Eye (tissue), 1 donor: ENCODE measurements at places on chromosomes 12 and 14.

DNA sequence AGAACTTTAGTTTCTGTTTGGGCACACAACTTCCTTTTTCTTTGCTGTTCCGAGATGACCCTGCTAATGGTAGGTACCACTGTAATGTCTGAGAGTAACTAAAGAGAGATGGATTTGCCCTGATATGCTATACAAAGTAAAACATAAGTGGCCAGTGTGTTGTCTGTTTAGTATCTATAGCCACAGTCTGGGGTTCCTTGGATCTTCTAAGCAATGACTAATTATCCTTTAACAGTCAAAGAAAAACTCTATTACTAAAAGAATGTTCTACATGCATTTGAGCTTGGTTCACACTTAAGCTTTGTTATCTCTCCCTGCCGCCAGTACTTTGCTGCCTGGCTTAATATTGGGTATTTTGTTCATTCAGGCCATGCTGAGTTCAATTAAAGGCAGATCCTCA lies 1051.9 kb upstream of the FLRT2 start:
- no peak for DNase-seq

- DNase-seq = no peak
Measured at GRCh38 chr14:77979171-77979570, 179.3 kb downstream of the ADCK1 start.

DNA sequence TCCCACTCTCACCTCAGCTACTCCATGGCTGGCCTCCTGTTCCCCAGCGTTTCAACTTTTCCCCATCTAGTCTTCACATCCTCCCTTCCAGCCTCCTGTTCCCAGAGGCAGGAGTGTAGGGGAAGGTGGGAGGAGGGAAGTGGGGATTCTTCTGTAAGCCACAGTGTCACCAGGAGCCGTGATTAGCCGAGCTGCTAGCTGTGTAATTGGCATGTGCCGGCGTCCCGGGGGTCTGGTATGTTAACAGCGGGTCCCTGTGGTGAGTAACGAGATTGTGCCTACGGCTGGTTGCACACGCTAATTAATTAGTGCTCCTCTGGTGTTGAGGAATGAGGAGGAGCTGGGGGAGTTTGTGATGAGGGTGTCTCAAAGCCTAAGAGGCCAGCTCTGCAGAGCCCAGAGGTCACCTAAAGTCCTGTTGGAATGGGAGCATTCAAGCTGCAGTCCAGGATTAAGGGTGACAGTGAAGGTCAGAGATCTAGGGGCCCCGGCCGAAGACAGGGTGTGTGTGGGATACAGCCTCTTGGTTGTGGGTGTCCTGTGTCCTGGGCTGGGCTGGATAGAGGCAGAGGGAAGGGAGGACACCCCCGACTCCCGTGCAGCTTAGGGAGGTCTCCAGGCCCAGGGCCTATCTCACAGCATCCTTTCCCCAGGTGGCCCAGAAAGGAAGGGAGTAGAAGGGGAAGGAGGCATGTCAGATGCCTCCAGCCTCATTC lies 10.0 kb upstream of the CALCOCO1 start:
- peak; percentile 92 for DNase-seq

DNA sequence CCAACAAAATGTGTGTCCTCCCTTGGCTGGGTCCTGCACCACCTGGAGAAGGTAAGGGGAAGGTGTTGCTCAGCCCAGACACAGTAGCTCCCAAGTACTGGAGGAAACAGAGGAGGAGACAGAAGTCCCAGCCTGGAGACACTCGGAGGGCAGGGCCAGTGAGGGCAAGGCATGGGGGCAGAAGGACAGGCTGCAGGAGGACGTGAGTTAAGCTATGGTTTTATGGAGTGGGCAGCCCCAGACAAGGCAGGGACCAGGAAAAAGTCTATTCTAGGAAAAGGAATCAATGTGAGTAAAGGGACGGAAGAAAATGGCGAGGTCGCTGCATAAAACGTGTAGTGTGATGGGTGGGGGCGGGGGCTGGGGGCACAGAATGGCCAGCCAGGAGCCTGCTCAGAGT lies 210.1 kb upstream of the DIO3 start:
- DNase-seq = no peak

DNA sequence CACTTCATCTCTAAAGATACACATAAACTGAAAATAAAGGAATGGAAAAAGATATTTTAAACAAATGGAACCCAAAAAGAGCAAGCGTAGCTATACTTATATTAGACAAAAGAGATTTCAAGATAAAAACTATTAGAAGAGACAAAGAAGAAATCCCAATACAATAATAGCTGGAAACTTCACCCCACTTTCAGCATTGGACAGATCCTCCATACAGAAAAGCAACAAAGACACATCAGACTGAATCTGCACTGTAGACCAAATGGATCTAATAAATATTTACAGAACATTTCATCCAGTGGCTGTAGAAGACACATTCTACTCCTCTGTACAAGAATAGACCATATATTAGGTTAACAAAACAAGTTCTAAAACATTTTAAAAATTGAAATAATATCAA lies 117.6 kb upstream of the PDE3A start:
- no peak for DNase-seq

DNA sequence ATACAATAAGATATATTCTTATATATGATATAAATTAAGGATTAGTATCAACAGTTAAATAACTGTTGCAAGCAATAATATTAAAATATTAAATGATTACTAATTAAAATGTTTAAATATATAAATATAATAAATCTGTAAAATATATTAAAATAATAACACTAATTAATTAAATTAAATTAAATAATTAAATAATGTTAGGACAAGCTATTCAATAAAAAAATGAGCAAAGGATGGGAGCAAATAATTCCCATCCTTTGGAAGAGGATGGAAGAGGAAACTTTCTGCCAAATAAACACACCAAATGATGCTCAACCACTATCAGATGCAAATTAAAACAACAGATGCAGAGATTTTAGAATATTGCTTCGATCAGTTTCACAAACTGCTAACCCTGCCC lies 39.4 kb upstream of the BMP4 start:
- no peak for DNase-seq

GRCh38 chr14:38723959-38724358 lies 379.1 kb downstream of the SEC23A start:
- no peak for DNase-seq

DNA sequence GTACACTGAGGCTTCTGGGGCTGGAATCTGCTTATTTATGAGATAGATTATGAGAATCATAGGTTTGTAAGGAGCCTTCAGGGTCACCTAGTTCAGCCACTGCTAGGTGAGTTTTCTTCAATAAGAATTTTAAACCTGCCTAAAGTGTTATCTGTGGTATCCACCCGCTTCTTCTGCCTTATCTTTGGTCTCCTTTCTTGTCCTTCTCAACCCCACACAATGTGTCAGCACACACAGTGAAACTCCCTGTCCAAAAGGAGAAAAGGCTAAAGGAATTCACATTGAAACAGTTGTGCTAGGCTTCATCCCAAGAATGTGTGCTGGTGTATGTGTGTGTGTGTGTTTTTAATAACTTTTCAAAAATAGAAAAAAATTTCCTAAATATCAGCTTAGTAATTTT lies 259.3 kb upstream of the BTG1 start:
- no peak for DNase-seq

- peak; percentile 82 for DNase-seq
Measured at GRCh38 chr12:122021193-122021821, 377 bp upstream of the BCL7A start.

- no peak for DNase-seq
Measured at GRCh38 chr12:2009623-2010022, 5.4 kb upstream of the DCP1B start.

GRCh38 chr12:41325336-41325735 lies 137.2 kb downstream of the PDZRN4 start:
- no peak for DNase-seq

DNA sequence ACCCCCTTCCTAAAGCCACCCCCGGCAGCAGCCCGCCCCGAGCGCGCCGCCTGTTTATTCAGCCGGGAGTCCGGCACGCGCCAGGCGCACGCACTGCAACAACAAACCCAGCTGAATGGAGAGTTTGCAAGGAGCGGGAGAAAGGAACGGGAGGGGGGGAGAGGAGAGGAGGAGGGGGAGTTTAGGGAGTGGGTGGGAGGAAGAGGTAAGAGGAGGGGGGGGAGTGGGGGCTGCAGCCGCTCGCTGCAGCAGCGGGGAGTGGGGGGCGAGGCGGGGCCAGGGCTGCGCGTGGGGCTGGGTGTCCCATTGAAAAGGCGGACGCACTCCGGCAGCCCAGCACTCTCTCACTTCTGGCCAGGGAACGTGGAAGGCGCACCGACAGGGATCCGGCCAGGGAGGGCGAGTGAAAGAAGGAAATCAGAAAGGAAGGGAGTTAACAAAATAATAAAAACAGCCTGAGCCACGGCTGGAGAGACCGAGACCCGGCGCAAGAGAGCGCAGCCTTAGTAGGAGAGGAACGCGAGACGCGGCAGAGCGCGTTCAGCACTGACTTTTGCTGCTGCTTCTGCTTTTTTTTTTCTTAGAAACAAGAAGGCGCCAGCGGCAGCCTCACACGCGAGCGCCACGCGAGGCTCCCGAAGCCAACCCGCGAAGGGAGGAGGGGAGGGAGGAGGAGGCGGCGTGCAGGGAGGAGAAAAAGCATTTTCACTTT lies at the start of gene ASCL1:
ASCL1 (plus strand) TSS at position 336 of the 712 bp plus-strand sequence. CDS start 571 bp downstream, outside the sequence.
- peak; percentile 88 for DNase-seq

DNA sequence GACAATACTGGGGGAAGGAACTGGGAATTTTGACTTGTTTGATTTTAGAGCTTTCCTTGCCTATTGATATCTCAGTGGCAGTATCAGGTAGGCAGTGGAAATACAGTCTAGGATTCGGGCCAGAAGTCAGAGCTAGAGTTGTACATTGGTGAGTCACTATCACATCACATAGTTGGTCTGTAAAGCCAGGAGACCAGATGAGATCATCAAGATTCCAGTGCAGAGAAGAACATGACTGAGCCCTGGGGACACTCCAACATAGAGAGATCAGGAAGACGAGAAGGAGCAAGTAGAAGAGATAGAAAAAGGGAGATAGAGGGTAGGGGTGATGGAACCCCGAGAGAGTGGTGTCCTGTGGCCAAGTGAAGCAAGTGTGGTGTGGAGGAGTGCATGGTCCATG lies 46.6 kb upstream of the NR1H4 start:
- no peak for DNase-seq

- DNase-seq = no peak
Measured at GRCh38 chr12:107180272-107180671, 86.9 kb upstream of the CRY1 start.

DNA sequence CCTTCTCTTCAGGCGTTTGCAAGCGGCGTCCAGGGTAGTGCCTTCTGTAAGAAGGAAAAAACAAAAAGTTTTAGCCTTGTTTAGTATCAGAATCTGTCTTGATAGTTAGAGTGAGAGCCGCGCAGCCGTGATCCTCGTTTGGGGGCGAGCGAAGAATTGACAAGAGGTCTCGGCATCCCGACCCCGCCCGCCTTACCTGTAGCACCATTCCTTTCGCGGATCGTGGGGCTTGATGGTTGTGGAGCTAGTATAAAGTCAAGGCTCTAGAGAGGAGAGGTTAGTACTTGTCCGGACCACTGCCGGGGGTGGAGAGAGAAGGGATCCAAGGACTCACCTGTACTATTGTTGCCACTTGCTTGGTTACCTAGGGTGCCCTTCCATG lies 494 bp downstream of the TMTC3 start:
- no peak for DNase-seq

DNA sequence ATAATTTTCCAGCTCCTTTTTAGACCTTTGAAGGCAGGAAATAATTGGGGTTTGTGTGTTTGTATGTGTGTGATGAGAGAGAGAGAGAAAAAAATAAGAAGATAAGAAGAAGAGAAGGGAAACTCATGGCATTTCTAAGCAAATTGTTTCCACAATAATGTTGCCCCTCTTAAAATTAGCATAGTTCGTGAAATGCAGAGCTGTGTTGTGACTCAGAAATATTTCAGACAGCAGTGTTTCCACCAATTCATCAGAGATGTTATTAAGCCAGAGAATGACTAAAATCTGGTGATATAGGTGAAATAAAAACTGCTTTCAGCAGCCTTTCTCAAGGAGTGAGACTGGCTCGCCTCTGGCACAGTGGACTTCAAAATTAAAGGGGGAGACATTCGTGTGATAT lies 65.9 kb upstream of the ARHGAP5 start:
- DNase-seq = no peak

DNA sequence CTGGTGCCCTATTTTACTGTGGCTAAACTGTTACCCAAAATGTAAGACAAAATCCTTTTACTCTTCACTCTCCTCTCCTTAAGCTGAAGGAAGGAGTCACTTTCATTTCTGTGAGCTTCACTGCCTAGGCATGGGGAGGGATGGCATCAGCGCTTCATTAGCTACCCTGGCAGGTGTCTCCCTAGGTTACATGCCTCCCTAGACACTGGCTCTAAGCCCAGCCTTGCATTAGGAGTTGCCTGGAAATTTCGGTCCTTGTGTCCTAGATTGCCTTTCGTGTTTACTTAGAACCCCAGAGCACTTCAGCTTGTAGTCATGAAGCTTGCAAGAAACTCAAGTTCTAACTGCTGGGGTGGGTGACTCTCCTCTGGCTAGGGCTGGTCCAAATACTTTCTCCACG lies 520.5 kb upstream of the STXBP6 start:
- no peak for DNase-seq

GRCh38 chr12:39378341-39378740 lies 64.6 kb downstream of the KIF21A start:
- DNase-seq = no peak

- no peak for DNase-seq
Measured at GRCh38 chr12:123293178-123293760, 21.6 kb upstream of the CDK2AP1 start.

GRCh38 chr12:47270782-47271664 lies 191.3 kb upstream of the AMIGO2 start:
- no peak for DNase-seq

DNA sequence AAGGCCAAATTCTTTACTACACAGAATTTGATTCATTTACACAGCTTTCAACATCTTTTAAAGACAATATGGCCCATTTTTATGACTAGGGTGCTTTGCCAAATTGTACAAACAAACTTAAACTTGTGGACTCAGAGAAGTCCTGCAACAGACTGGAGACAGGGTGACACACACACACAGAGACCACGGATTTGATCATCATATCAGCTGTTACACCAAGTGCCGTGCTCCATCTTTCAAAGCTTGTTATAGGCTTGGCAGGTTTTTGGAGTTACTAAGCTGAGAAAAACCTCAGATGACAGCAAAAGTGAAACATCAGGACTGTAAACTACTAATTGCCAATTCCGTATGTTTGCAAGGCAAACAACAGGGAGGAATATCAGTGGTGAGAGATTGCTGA lies 811.7 kb downstream of the GALC start:
- DNase-seq = no peak

- peak; percentile 93 for DNase-seq
Measured at GRCh38 chr14:59919570-59920377, at the start of gene LRRC9. Gene LRRC9, plus strand, starts transcription at chr14:59920144.

- DNase-seq = no peak
Measured at GRCh38 chr14:60085085-60085484, 6.6 kb upstream of the PCNX4 start.

DNA sequence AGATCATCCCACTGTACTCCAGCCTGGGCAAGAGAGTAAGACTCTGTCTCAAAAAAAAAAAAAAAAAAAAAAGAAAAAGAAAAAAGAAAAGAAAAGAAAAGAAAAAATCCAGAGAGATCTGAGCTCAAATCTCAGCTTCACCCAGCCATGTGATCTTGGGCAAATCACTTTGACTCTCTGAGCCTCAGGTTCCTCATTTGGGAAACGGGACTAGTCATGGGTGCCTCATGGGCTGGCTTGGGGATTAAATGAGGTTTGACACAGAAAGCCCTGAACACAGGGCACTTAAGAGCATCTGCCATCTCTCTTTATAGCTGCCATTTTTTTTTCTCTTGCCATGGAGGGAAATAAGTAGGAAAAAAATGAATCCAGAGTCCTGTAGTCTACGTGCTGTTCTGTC lies 86.2 kb upstream of the MYL2 start:
- no peak for DNase-seq
